ENCODE measurements at places on chromosomes 5 and 9. TPM values are rescaled to one million over a fixed set of nuclear protein-coding genes. Genes with fewer than 3 reads are reported as not detected.

DNA sequence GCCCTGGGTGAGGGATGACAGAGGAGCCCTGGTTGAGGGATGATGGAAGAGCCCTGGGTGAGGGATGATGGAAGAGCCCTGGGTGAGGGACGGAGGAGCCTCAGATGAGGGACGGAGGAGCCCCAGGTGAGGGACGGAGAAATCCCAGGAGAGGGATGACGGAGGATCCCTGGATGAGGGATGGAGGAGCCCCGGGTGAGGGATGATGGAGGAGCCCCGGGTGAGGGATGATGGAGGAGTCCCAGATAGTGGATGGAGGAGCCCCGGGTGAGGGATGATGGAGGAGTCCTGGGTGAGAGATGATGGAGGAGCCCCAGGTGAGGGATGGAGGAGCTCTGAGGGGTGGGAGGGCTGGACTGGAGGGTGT is 10.9 kb downstream of the PHF2 start:
- DNase-seq: no peak

- DNase-seq: no peak
Measured at GRCh38 chr9:21904371-21904770, 89.8 kb downstream of the CDKN2A start.

- DNase-seq: peak; percentile 70
Measured at GRCh38 chr5:76641514-76642120, 18.4 kb upstream of the F2RL2 start.

GRCh38 chr5:134127376-134127861 is 12.9 kb downstream of the TCF7 start:
- peak; percentile 90 for DNase-seq

- no peak for DNase-seq
Measured at GRCh38 chr5:113140837-113141671, 164.5 kb downstream of the DCP2 start.

- DNase-seq: no peak
Measured at GRCh38 chr5:109829331-109829730, 139.6 kb downstream of the MAN2A1 start.

GRCh38 chr9:130732793-130733221 is 39.2 kb downstream of the EXOSC2 start:
- no peak for DNase-seq

GRCh38 chr9:93268551-93269314 is 84.8 kb downstream of the WNK2 start:
- DNase-seq: peak; percentile 0

DNA sequence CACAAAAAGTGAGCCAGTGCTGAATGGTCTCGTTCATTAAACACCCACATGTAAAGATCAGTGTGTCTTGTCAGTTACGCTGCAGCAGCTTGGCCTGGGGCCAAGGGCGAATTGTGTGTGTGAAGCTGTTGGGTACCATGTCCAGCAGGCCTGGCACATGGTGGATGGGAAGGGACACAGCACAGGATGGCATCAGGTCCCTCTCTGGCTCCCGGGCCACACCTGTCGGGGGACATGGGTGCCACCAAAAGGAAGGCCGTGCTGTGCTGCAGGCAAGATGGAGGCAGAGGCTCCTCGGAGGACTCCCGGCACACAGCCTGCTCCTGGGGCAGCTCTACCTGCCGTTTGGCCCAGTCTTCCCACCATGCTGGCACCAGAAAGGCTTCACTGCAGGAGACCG is 32.0 kb downstream of the NKD2 start:
- no peak for DNase-seq

DNA sequence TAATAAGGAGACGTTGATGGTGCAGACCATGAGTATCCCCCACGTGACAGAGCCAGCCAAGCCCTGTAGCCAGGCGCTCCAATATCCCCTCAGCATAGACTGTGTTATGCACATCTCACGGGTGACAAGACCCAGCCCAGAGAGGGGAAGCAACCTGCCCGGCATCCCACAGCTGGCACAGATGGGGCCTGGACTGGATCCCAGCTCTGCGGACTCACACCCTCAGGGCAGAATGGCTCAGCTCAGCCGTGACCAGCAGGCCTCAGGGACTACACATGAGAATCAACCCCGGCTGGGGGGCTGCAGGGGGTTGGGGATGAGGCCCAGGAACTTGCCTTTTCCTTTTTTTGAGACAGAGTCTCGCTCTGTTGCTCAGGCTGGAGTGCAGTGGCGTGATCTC is 11.7 kb downstream of the FIBCD1 start:
- peak; percentile 75 for DNase-seq

DNA sequence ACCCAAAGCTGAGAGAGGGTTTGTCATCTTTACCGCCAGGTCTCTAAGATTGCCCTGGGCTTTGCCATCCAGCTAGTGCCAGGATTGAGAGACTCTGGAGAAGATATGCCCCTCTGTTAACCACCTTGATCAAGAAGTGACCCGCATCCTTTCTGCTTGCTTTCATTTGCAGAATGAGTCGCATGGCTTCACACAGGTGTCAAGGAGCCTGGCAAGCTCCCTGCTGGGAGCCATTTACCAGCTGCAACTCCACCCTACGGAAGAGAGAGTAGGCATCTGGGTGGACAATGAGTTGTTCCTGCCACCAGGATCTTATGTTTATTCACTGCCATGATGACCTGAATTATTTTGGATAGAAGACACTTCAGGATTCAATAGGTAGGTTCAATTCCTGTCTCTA is 43.0 kb downstream of the HSD17B3 start:
- no peak for DNase-seq

DNA sequence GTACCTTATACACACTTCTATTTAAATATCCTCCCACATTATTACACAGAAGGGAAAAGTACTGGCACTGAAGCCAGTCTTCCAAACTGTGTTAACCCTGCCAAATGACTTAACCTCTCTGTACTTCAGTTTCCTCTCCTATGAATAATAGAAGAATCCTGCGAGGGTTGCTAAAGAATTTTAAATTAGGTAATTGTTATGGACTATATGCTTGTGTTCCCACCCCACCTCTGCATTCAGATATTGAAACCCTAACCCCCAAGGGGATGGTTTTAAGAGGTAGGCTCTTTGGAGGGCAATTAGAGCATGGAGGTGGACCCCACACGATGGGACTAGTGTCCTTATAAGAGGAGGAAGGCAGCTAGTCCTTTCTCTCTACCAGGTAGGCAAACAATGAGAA is 72.7 kb downstream of the TTLL11 start:
- no peak for DNase-seq

- DNase-seq: no peak
Measured at GRCh38 chr5:86765778-86766502, 148.2 kb downstream of the COX7C start.

DNA sequence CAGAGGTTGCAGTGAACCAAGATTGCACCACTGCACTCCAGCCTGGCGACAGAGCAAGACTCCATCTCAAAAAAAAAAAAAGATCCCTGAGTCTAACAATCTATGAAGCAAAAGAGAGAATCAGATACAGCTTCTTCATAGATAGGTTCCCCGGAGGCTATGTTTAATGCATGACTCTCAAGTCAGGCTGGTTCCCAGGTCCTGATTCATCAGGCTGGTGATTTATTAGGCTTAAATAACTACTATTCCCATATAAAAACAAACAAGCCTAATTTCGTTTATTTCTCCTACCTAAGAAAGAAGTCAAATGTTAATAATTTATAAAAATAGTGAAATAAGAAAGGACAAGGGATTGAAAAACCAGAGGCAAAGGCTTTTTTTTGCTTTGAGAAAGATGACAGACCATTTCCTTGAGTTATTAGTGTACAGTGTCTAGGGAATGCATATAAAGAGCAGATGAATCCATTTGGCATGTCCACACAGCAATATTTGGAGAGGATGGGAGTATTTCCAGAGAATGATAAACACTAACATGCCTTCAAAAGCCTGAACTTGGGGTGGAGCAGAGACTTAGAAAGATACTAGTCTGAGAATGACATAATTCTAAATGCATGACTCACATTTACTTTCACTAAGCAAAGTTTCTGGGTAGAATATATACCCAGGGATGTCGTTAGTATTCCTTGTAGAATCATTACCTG is 115.3 kb downstream of the NREP start:
- no peak for DNase-seq

- DNase-seq: no peak
Measured at GRCh38 chr5:14465116-14465515, 116.5 kb upstream of the OTULINL start.

GRCh38 chr9:70160686-70161600 is 97.8 kb upstream of the SMC5 start:
- DNase-seq: no peak

- DNase-seq: peak; percentile 32
Measured at GRCh38 chr9:109507421-109507838, 9.3 kb upstream of the PTPN3 start.

- DNase-seq: no peak
Measured at GRCh38 chr5:149400304-149400703, 21.2 kb upstream of the IL17B start.

DNA sequence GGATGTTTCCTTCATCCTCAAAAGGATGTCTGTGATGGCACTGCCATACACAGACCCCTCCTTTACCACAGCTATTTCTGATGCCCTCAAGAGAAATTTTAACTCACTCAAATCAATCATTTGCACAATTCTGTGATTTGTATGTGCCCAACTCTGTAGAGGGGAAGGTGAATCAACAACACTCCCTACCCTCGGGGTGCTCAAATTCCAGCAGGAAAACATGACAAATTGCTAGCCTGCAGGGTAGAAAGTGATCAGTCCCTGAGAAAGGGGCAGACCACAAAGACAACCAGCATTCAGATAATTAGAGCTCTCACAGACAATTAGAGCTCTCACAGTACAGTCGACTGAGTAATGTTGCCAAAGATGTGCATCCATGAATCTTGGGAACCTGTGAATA is 45.3 kb upstream of the FOXE1 start:
- peak; percentile 52 for DNase-seq

DNA sequence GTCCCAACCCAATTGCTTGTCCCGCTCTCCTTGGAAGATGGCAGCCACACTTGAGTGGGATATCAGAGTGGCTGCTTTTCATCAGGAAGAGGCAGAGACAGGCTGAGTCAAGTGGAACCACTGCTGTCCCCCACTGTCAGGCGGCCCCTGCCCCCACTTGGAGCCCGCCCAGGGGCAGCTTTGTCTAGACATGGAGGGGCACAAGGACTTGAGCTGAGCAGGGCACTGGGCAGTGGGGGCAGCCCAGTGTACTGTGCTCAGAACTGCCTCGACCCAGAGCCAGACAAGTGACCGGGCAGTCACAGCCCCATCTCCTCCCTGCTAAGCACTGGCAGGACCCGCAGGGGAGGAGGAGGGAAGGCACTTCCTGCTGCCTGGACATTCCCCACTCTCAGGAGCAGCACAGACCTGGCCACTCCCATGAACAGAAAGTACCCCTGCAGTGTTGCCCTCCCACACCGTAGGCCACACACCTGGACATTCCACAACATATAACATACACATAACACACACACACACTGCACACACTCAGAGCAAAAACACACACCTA is 91.0 kb downstream of the MRPL36 start:
- DNase-seq: no peak

DNA sequence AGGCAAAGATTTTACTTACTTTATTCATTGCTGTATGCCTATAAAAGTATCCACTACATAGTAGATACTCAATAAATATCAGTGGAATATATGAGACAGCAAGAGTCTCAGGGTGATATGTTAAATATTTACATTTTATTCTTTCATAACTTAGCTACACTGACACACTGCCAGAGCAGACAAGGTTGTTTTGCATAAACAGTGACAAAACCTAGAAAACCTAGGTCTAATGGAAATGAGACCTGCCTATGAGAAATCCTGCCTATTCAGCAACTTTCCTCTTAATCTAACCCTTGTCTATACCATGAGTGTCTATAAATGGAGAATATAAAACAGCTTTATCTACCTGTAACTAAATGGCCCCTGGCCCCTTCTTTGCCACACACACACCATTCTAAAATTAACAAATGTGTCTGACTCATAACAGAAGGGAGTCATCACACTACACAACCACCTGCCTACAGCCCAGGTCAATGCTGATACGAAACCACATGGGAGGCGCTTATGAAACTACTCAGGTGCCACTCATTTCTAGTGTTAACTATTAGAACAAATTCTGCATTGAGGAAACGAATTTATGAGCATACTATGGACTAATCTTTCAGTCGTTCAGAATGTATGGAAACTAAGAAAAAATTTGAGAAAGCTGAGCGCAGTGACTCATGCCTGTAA is 60.3 kb downstream of the UBAP2 start:
- no peak for DNase-seq

DNA sequence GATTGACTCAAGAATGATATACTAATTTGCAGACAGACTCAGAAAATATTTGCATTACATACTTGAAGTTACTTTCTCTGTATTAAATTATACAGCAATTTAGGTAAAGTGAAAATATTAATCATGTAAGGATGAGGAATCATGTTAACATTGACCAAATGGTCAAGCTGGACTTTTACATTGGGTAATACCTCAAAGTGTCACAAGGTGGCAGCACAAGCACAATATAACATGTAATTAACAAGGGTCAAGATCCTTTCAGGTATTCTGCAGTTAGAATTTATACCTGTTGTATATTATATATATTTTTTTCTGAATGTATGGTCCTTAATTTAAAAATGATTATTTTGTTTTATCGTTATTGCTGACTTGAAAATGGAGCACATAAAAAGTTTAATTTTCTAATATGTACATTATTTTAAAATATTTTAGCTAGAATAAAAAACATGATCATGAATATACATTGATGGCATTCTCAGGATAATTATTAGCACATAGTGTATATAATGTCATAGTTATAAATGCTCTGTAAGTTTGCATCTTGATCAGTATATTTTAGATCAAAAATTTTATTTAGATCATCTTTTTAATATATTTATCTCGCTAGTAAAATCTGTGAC is 8.6 kb downstream of the HAPLN1 start:
- peak; percentile 55 for DNase-seq

The INSYN2B gene
- total RNA-seq: 5.6 TPM

The ARL14EPL gene
- total RNA-seq: not detected

The CYLC2 gene
- not detected for total RNA-seq

The SLIT3 gene
- 3.5 TPM for total RNA-seq

The PCDHGA10 gene
- total RNA-seq: 0.30 TPM

The CLTA gene
- total RNA-seq: 536 TPM

The GABRA1 gene
- 9.7 TPM for total RNA-seq

The TMC1 gene
- not detected for total RNA-seq

Data from Daoy (cell line).